Left ventricle myocardium inferior (tissue), 1 donor: ENCODE measurements at places on chromosomes 1 and 21.
A peak's percentile ranks its signal among the peaks of the same experiment; 100 is the strongest.

DNA sequence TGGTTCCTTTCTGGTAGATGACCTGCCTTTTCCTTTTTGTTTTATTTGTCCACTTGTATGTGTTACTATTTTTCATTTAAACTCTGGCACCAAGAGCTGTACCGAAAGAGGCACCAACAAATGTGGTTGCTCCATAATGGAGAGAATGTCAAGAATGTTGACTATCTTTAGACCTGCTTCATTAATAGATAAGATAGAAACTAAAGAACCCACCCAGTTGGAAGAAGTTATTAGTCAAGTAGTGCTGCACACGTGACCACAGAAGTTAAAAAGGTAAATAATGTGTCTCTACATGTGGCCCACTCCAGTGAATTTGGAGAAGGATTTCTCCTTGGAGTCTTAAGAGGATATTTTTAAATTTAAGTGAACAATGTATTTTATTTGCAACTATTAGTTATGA is 9.3 kb downstream of the ATP1A1 start:
- DNase-seq, result no peak

DNA sequence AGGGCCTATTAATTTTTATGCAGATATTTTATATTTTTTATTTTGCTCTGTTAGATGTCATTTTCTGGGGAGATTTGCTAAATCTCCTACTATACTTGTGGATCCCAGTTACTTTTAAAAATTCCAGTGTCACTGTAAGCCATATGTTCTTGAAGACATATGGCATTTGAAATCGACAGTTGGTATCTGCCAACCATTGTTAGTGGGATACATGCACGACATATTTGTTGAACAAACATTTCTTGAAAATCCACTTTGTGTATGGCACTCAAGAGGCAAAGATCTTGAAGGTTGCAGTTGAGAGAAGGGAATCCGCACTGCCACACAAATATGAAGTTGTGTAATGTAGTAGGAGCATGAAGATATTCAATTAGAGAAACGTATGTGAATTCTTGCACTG is 287.7 kb downstream of the HHAT start:
- DNase-seq, result no peak

- no peak for DNase-seq
Observed at GRCh38 chr21:42570841-42571387, 57.3 kb downstream of the SLC37A1 start.

GRCh38 chr1:233090746-233091494 is 140.5 kb downstream of the NTPCR start:
- DNase-seq, result no peak

GRCh38 chr21:34946385-34946840 is 102.7 kb downstream of the RUNX1 start:
- no peak for DNase-seq

GRCh38 chr1:157045250-157046218 is at the start of gene ARHGEF11:
ARHGEF11 (minus strand) TSS chr1:157045742; CDS start chr1:157044330, 1,412 bp downstream.
- DNase-seq, result peak; percentile 92

DNA sequence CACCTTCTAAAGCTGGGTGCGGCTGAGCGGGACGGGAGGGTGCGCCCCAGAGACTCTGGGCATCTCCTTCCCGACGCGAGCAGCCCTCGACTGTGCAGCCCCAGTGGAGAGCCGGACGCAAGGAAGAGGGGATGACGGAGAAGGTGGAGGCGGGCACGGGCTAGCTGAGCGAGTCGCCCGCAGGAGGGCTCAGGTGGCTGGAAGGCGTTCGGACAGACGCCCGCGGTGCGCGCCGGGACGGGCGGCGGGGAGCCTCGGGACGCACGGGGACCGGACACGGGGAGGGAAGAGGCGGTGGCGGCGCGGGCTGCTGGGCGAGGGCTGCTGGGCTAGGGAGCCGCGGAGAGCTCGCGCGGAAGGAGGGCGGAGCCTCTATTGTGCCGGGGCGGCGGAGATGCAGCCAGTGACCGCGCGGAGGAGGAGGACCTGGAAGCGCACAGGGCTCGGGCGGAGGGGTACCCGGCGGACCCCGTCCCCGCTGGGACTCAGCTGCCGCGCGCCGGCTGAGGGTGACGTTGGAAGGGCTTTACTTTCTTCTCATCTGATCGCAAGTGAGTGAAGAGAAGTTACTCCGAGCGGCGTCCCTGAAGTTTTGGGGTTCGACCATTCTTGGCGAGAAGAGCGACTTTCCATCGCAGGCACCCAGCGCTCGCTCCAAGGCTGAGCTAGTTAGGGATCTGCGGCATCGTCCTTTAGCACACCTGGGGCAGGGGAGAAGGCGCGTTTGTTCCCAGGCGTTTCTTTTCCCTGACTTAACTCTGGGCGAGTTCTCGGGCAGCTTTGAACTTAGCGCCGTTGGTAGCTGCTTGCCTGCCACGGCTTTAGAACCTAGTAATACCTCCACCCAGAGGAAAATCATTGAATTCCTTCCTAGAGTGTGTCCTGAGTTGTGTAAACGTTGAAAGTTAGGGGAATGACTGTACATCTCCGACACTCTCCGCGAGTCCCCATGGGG is at the start of gene OLFML2B:
OLFML2B (minus strand) TSS at position 323 of the 955 bp plus-strand sequence. CDS start 439 bp downstream, outside the sequence.
- peak; percentile 78 for DNase-seq

- DNase-seq, result no peak
Observed at GRCh38 chr1:6959491-6959890, 174.2 kb downstream of the CAMTA1 start.

DNA sequence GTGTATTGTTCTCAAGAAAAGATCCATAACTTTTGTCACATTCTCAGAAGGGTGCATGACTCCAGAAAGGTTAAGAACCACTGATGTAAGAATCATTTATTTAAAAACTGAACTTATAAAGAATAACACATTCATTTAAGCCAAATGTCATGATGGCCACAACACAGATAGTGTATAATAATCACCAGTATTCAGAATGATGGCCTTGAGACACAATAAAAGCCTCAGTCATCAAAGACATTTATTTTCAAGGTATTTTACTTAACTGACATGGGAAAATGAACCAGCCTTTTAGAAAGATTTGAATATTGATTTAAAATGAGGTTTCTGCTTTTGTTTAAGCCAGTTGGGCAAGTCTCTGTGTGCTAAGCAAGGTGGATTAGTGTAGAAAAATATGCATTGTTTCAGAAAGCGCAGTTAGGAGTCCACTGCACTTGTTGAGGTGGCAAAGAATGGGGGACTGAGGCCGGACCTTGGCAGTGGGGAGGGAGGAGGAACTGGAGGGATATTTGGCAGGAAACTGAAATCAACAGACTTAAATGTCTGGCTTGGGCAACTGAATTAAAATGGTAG is 371.9 kb upstream of the ESRRG start:
- no peak for DNase-seq
